Brain microvascular endothelial cell (primary cell): ENCODE measurements at places on chromosomes 6 and 20.

DNA sequence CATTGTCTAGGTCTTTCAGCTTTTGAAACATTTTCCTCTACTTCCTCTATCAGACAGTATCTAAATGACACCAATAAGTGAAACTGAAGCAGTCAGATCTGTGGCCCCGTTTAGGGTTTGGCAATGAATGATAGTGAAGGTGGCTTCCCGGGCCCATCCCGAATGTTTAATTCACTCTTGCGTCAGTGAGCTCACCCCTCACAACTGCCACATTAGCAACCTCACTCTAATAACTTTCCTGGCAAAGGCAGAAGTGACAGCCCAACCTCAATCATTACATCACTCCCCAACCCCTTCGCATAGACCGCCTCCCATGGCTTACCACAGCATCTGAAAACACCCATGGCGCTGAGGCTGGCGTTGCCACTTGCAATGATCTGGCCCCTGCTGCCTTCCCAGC lies 92.4 kb upstream of the CD83 start:
- no peak for DNase-seq

DNA sequence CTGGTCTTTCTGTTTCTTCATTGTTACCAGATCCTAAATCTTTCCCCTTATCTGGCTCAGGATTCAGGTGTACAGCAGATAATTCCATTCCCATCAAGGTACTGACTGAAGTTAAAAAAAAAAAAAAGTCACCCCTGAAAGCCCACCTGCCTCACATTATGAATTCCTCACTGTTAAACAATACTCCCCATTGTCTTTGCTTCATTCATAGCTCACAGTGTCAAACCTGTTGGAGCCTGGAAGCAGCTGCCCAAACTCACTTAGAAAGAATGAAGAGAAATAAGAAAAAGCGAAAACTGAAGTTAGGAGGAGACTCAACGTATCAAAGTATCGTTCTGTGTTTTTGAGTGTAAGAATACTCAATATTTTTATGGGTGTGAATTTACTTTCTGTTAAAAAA lies 1.8 kb upstream of the DCBLD1 start:
- DNase-seq: no peak

GRCh38 chr20:45115829-45116228 lies 855 bp upstream of the WFDC5 start:
- no peak for DNase-seq

- DNase-seq: no peak
These were observed 24.5 kb downstream of the CCNC start for GRCh38 chr6:99543968-99544367.

- DNase-seq: no peak
These were observed 5.8 kb downstream of the UNC93A start for GRCh38 chr6:167296902-167297301.

DNA sequence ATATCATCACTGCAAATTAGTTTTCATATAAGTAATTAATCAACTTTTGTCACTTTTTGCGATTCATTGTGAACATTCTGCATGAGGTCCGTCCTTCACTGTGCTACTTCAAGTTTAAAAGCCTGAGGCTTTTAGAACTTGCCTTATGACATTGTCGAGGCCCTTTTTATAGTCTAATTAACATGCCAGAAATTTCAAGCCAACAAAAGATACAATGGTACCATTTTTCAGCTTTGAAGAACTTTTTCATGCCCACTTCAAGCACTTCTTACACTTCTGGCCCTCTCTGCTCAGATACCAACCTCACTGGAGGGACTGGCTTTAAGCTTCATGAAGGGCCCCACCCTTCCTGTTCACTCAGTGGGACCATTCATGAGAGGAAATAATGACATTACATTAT lies 323.1 kb downstream of the TPBG start:
- no peak for DNase-seq

GRCh38 chr6:22807818-22808217 lies 238.5 kb downstream of the HDGFL1 start:
- no peak for DNase-seq

DNA sequence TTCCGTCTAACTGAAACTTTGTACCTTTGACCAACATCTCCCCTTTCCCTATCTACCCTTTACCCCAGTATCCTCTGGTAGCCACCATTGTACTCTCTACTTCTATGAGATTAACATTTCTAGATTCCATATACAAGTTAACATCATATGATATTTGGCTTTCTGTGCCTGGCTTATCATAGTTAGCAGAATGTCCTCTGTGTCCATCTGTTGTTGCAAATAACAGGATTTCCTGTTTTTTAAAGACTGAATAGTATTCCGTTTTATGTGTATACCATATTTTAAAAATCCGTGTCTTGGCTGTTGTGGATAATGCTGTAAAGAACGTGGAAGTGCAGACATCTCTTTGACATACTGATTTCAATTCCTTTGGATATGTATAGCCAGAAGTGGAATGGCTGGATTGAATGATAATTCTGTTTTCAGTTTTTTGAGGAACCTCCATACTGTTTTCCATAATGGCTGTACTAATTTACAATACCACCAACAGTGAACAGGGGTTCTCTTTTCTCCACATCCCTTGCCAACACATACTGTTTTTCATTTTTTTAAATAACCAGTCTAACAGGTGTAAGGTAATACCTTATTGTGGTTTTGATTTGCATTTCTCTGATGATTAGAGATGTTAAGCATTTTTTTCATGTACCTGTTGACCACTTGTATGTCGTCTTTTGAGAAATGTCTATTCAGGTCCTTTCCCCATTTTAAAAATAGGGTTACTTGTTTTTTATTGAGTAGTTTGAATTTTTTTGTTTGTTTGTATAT lies 53.8 kb downstream of the CDC5L start:
- no peak for DNase-seq

- DNase-seq: no peak
These were observed 670 bp downstream of the NCOA5 start for GRCh38 chr20:46089167-46089416.

- DNase-seq: no peak
These were observed 56.4 kb upstream of the SLC22A1 start for GRCh38 chr6:160065200-160065599.

DNA sequence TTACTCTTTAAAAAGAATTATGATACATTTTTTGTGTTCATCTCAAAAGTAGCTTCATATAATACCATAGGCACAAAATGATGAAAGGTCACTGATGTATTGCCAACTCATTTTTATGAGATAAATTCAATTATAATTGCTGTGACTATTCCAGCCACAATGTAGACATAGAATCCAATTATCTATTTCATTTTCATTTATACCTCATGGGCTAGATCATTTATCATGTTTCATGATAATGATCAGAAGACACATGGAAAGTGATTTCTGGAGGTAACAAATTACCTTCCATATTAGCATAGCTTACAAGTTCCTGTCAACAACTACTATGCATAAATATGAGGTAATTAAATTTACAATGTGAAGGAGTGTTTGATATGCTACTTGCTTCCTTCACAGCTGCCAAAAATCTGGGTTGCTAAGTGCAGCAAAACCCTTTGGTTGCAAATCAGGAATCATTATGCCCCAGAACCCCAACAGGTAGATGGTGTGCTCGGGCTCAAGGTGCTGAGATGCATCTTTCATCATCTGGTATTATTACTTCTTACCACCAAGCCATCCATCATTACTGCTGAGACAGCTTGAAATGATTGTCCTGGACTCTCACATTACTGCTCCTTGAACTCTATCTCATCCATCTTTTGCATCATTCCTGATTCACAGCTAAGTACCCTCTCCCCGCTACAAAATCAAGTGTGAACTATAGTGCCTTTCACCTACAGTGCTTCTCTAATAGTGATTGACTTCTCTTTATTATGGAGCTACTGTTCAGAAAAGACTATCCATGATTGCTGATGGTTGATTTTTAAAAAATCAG lies 306.0 kb upstream of the THEMIS start:
- DNase-seq: no peak

GRCh38 chr6:121309768-121310469 lies 24.4 kb downstream of the TBC1D32 start:
- no peak for DNase-seq

GRCh38 chr20:24350923-24351368 lies 118.5 kb upstream of the SYNDIG1 start:
- DNase-seq: no peak

GRCh38 chr20:8390037-8390433 lies 258.0 kb downstream of the PLCB1 start:
- no peak for DNase-seq

DNA sequence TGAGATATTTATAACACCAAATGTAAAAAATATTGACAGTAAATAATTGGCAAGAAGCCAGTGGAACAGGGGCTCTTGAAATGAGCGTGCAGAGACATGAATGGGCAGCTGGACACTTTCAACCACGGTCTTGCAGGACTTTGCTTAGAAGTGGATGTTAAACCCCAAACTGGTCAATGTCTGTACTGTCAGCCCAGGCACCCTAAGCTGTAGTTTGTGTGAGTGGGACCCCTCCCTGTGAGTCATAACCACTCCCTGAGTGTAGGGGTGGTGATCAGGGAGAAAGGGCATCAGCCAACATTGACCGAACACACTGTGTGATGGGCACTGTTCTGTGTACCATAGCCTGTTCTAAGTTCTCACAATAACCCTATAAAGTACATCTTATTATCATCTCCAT lies 108.6 kb downstream of the FIG4 start:
- DNase-seq: no peak

GRCh38 chr20:17691758-17692157 lies 8.0 kb upstream of the BANF2 start:
- no peak for DNase-seq

DNA sequence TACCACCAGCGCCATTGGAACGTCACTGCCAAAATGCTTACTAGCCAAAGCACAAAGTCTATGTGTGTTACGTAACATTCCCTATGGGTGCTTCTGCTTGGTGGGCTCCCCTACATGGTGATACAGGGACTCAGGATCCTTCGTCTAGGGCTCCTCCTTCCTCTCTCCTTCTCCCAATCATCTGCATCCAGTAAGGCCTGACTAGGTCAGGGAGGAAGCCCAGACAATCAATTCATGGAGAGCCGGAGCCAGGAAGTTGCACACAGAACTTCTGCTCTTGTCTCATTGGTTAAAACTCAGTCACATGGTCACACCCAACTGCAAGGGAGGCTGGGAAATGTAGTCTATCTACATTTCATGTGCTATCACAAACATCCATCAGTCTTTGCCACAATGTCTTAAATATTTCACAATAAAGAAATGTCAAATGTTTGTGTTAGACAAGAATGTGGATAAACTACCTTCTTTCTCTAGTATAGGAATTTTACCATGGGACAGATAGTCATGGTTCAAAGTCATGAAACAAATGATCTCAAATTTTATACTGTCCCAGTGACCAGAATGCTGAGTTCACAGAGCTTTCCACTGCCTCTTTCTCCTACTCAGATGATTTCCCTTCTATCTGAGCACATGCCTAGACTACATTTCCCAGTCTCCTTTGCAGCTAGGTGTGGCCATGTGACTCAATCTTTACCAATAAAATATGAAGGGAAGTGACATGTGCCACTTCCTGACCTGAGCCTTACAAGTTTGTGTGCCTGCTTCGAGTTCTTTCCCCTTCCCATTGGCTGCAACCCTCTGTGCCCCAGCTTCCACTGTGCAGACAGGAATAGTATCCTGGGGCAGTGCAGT lies 9.3 kb upstream of the KCNK15 start:
- peak; percentile 83 for DNase-seq

- no peak for DNase-seq
These were observed 199.7 kb upstream of the SIM1 start for GRCh38 chr6:100664274-100665040.

DNA sequence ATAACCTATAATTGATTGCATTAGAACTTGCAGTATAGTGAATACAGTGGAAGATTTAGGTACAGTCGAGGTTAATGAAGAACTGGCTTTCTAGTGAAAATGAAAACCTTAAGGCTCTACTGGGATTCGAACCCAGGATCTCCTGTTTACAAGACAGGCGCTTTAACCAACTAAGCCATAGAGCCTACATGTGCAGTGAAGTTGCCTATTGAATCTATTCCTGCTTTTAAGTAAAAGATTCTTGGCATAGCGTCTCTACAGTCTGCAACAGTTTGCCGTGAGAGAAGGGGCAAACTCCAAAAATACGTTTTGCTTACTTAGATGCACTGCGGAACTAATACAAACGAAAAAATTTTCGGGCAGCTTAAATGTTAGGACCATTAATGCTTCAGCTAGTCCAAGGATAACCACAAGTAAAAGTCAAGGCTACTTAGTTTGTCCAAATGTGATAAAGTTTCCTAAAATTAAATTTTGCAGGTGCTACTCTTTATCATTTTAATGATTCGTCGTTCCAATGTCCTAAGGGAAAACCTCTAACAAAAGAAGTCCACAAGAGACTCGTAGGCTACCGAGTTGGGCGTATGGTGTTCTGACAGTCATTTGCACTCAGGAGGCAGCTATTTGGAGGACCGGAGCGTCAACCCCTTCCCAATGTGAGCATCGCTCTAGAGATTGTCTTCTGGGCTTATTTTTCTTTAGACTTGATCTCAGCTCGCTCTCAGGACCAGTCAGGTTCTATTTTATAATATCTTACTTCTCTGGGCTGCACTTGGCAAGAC lies 31.3 kb upstream of the ZSCAN23 start:
- peak; percentile 85 for DNase-seq

GRCh38 chr20:20665606-20666332 lies 46.7 kb downstream of the RALGAPA2 start:
- no peak for DNase-seq

DNA sequence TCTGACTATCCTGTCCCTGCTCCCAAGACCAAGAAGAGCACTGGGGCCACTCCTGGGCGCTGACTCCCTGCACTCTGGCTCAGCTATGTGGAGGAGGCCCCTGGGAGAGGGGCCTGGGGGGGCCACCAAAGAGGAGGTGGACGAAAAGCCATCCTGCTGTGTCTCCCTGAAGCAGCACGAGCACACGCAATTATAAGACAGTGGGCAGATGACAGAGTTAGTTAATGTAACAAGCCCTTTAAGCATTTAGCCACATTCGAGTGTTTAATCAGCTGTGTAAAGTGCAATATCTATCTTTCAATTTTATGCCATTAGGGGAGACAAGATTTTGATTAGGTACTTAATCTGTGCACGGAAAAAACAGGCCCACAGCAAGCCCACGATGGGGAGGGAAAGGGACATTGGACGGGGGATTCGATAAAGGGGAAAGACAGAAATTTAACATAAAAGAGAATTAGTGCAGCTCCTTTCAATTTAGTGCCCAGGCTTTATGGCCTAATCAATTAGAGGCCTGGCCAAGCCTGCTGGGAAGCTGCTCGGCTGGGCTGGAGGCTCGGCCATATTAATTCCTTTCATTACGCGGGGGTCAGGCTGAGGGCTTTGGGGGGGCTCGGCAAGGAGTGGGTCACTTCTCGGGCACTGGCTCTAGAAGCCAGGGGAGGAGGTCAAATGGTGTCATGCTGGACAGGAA lies 286.2 kb downstream of the DHX35 start:
- DNase-seq: no peak

DNA sequence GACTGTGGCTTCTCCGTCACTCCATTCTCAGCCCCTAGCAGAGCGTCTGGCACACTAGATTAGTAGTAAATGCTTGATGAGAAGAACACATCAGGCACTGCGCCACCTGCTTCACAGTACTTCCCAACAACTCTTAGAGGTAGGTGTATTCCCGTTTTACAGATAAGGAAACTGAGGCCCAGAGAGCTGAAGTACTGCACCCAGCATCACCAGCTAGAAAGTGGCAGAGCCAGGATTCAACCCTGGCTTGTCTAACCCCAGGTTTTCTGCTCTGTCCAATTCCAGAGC lies 3.5 kb downstream of the PRND start:
- no peak for DNase-seq

GRCh38 chr6:98203170-98203806 lies 631.1 kb upstream of the POU3F2 start:
- peak; percentile 3 for DNase-seq
